ENCODE measurements at places on chromosomes 3 and 15.

DNA sequence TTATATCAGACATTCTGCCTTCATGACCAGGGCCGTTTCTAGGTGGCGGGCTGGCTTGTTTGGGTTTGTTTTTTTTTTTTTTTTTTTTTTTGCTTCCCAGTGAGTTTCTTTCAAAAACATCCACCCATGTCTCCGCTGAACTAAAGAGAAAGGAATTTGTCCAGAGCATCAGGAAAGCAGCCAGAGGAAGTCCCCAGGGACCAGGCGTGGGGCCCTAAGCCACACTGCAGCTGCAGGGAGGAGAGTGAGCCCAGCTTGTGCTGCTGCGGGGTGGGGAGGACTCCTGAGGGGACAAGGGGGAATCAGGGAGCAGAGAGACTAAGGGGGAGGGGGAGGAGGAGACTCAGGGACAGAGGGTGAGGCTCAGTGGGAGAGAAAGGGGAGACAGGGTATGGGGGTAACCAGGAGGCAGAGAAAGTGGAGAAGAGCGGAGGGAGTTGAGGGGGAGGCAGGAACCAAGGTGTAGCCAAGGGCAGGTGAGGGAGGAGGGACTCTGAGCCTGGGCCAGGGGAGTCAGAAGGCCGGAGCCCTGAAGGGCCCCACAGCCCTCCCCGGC lies 49.5 kb downstream of the CYP11A1 start:
- DNase-seq, result no peak

- no peak for DNase-seq
Measured at GRCh38 chr3:122893754-122894668, 99.1 kb downstream of the SLC49A4 start.

- DNase-seq, result no peak
Measured at GRCh38 chr3:13657660-13658435, 108.9 kb downstream of the FBLN2 start.

DNA sequence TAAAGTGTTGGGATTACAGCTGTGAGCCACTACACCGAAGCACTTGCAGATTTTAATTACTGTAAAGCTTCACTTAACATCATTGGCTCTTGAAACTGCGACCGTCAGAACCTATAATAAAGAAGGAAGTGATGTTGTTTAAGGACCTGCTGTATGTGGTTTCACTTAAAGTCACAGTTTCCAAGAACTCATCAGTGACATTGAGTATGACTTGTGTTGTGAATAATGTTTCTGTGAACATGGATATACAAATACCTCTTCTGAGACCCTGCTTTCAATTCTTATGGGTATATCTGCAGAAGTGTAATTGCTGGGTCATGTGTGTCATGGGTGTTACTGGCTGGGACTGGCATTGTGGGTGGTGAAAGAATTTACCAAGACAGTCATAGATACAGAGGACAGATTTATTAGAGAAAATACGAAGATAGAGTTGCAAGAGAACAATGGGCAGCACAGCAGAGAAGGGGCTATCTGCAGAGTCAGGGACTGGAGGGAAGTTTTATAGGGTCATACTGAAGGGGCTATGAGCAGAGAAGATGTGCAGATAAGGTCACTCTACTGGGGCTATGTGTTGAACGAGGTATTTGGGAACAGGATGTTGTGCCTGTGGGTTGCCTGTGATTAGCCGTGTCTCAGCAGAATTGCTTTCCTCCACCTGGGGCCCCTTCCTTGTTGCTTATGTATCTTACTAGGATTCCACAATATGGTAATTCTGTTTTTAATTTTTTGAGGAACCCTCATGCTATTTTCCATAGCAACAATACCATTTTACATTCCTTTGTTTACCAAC lies 4.5 kb downstream of the NDUFB5 start:
- DNase-seq, result no peak

DNA sequence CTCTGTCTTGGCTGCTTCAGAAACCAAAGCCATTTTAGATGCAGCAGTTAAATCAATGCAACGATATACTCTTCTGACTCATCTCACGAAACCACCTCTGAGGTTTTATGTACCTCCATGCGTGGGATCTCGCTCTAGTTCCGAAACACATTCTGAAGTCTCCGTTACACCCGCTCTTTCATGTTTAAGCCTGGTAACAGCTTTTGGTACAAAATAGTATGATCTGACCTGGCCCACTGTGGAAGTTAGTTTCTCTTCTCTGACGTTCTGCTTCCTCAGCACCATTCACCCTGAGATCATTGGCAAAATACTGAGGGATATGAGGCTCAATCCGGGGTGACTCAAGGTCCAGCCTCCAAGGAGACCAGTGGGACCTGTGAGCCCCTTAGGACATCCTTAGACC lies 121.9 kb downstream of the TMEM266 start:
- no peak for DNase-seq

DNA sequence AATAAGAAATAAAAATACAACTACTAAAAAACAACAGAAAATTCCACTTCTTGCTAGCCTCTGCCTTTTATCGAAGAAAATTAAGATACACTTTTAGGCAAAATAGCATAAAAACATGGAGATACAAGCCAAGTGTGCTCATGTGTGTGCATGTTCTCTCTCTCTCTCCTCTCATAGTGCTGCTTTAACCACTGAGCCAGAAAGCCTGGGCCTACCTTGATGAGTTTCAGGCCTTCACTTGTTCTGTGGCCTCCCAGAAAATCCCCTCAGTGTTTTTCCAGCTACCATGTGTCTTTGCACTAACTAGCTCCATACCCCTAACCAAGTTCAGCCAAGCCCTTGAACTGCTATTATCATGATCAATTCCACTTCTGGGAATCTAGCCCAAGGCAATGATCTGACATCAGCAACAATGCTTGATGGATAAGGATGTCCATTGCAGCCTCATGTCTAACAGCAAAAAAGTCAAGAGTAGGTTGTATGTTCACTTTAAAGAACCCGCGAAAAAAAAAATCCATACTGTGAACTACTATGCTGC lies 18.1 kb downstream of the CYP11A1 start:
- no peak for DNase-seq

GRCh38 chr15:43943511-43943910 lies 116.7 kb downstream of the WDR76 start:
- DNase-seq, result no peak

DNA sequence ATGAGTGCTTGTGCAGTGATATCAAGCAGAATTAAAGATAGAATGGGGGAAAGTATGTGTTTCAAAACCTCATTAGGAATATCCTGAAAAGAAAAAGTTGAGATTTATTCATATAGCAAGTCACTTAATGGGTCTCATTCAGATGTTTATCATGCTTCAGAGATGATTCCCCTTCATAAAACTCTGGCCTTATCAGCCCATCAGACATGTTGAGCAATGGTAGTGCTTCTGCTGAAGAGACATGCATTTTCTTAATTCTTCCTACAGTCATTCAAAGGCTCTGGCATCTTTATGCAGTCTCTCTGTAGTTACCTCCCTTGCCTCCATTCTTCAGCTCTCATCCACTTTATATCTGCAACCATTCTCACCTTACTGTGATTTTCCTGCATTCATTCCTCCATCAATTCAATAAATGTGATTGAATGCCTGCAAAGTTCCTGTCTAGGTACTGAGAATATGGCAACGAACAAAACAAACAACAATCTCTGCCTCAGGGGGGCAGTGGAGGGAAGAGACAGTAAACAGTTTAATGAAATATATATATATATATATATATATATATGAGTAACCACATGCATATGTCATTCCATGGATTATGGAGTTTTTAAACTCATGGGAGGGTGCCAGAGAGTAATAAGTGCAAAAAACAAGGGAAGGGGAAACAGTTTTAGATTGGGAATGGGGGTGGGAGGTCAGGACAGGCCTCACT lies 138.5 kb downstream of the NECTIN3 start:
- DNase-seq, result no peak

DNA sequence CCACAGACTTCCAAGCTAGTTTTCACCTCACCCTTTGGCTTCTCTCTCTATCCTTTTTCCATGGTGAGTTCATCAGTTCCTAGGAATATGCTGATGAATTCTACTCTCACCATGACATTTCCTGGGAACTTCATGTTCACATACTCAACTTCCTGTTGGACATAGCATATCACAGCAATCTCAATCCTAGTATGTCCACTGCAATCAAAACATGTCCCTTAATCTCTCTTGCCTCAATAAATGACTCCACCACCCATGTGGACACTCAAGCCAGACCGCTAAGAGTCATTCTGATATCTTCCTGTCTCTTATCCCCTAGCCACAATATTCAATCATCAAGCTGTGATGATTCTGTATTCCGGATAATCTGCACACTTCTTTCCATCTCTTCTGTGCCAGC lies 66.7 kb upstream of the MME start:
- DNase-seq, result no peak

DNA sequence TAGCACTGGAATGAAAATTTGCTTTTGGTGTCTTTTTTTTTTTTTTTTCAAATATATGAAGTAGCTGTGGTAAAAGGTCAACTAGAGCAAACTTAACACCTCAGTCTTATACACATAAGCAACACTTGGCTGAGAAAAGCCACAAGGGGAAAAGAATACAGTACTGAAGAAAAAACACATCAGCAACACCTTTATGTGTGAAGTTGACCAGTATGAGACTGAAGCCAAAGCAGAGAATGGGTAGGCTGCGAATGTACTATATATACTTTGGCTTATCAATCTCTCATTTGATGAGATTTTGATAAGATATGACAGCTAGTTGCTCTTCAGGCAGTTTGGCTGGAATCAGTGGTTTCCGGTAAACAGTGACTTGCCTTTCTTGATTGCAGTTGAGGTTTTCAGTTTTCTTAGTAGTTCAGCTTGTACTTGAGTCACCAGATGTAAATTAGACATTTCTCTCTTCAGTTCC lies 22.0 kb upstream of the ZCWPW2 start:
- no peak for DNase-seq

- no peak for DNase-seq
Measured at GRCh38 chr3:112582244-112582874, 20.5 kb downstream of the SLC35A5 start.

GRCh38 chr3:42367903-42368302 lies 42.5 kb downstream of the LYZL4 start:
- DNase-seq, result no peak

DNA sequence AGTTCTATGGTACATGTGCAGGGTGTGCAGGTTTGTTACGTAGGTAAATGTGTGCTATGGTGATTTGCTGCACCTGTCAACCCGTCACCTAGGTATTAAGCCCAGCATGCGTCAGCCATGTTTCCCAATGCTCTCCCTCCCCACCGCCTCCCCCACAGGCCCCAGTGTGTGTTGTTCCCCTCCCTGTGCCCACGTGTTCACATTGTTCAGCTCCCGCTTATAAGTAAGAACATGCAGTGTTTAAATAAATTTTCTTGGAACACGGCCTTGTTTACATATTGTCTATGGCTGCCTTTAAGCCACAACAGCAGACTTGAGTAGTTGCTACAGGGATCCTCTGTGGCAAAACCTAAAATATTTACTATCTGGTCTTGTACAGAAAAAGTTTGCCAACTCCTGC lies 41.3 kb upstream of the CORO2B start:
- DNase-seq, result no peak

- DNase-seq, result no peak
Measured at GRCh38 chr3:138692152-138692551, 83.6 kb downstream of the FAIM start.

- DNase-seq, result no peak
Measured at GRCh38 chr15:57149196-57149595, 227.1 kb upstream of the CGNL1 start.

DNA sequence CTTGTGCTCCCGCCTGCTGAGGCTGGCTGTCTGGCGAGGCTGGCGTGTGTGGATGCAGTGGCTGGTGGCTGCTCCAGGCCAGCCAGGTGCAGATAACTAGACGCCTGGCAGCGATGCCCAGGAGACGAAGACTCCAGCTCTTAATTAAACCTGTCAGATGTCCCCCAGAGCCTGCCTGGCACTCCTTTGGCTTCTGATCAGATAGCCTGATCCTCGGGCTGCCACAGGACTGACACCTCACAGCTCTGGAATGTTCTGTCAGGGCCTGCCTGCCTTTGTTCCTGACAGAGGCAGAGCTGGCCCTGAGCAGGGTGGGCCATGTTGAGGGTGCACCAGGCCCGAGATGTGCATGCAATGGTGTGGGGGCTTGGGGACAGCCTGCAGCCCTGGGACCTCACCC lies 36.5 kb downstream of the PLXNA1 start:
- DNase-seq, result no peak

GRCh38 chr3:4525560-4526223 lies 32.5 kb downstream of the ITPR1 start:
- DNase-seq, result no peak

GRCh38 chr15:39404767-39405181 lies 176.1 kb upstream of the THBS1 start:
- no peak for DNase-seq

DNA sequence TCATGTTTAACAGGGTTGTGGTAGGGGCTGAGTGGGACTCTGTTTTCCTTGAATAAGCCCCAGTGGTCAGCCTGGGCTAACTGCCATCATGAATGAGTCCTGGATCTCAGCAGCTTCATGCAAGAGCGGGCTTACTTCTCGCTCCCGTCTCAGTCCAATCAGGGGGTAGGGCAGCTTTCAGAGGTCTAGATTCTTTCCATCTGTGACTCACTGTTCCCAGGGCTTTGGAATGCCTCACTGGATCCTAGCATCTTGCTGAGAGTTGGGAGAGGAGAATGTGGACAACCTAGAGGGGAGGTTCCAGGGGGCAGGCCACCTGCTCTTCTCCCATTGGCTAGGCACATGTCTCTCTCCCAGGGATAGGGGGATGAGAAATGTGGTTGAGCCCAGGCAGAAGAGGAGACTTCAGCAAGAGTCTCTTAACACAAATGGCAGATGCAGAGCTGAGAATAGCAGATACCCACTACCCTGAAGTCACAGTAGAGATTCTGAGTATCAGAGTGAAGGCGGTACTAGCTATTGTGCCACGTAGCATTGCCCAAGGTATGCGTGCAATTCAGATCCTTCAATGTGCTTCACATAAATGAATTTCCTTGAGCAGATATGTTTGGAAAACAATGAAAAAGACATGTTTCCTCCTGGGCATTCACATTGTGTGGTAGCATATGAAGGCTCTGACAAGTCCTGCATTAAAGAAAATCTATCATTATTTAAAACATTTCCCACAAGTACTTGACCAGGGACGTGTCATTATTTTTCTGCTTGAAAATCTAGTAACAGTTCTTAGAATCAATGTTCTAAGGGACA lies 257.7 kb upstream of the PROK2 start:
- no peak for DNase-seq

- DNase-seq, result no peak
Measured at GRCh38 chr15:69117431-69117871, 43.0 kb upstream of the GLCE start.

GRCh38 chr3:168071591-168072322 lies 24.0 kb downstream of the GOLIM4 start:
- no peak for DNase-seq
